ENCODE measurements at places on chromosomes 6 and 20.

- no peak for DNase-seq
These were observed 348.4 kb downstream of the TPBG start for GRCh38 chr6:82711971-82712370.

DNA sequence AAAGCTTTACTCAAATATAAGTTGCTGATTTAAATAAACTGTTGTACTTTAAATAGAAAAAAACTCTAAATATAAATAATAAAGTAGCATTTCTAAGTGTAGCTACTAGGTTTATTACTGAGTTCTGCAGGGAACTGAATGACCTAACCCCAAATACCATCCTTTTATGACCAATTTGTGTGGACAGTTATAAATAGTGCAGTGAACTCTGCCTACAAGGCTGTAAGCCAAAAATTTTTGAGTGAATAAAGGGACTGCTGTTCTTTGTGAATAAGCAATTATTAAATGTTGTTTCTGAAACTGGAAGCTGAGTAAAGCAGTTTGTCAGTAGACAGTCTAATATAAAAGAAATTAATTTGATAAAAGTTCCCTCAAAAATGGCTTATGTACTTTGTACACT lies 90.8 kb upstream of the ELOVL5 start:
- DNase-seq = no peak

GRCh38 chr6:42555477-42556457 lies 8.1 kb upstream of the UBR2 start:
- DNase-seq = no peak

GRCh38 chr6:16238963-16239797 lies 793 bp downstream of the GMPR start:
- peak; percentile 39 for DNase-seq

DNA sequence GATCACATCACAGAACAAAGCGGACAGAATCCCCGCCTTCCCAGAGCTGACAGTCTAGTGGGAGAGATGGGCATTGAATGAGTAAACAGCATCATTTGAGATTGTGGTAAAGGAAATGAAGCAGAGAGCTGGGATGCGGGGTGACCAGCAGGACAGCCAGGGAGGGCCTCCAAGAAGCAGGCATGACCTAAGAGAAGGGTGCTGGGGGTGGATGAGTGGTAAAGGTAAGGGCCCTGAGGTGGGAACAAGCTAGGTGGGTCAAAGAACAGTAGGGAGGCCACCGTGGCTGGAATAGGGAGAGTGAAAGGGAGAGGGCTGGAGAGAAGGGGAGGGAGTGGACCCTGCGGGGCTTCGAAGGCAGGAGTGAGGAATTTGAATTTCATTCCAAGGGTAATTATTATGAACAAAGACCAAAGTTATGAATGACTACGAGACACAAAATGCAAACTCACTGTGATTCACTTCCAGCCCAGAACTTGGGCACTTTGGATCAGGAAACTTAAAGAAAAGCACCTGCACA lies 61.4 kb downstream of the CEBPB start:
- DNase-seq = no peak

- DNase-seq = no peak
These were observed 26.6 kb downstream of the FOXC1 start for GRCh38 chr6:1636272-1636825.

All from germinal center (tissue), 1 donor.